ENCODE measurements at places on chromosomes 1 and 21.

- DNase-seq, result no peak
Observed at GRCh38 chr1:110136911-110137310, 13.4 kb upstream of the SLC6A17 start.

DNA sequence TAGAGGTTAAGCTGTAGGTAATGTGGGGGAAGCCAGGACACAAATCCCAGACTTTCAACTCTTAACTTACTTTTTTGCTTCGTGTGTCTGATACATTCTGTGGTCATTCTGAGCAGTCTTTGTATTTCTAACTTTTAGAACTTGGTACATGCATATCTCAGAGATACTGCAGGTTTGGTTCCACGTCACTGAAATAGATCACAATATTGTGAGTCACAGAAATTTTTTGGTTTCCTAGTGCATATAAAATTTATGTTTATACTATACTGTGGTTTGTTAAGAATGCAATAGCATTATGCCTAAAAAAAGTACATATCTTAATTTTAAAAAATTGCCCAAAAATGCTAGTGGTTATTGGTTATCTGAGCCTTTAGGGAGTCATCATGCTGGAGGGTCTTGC, 3.2 kb downstream of the URB2 start:
- no peak for DNase-seq

GRCh38 chr1:234271243-234271606, 102.0 kb upstream of the COA6 start:
- DNase-seq, result no peak

- DNase-seq, result no peak
Observed at GRCh38 chr1:196142111-196142640, 466.1 kb downstream of the KCNT2 start.

Data from glomerular endothelial cell (primary cell).